Caki2 (cell line): ENCODE measurements at places on chromosomes 6 and 20. TPM values are rescaled to one million over a fixed set of nuclear protein-coding genes. Genes with fewer than 3 reads are reported as not detected.

- no peak for DNase-seq
Measured at GRCh38 chr20:50932016-50932485, 814 bp upstream of the ADNP start.

GRCh38 chr6:163828038-163828795, 413.7 kb downstream of the QKI start:
- no peak for DNase-seq

DNA sequence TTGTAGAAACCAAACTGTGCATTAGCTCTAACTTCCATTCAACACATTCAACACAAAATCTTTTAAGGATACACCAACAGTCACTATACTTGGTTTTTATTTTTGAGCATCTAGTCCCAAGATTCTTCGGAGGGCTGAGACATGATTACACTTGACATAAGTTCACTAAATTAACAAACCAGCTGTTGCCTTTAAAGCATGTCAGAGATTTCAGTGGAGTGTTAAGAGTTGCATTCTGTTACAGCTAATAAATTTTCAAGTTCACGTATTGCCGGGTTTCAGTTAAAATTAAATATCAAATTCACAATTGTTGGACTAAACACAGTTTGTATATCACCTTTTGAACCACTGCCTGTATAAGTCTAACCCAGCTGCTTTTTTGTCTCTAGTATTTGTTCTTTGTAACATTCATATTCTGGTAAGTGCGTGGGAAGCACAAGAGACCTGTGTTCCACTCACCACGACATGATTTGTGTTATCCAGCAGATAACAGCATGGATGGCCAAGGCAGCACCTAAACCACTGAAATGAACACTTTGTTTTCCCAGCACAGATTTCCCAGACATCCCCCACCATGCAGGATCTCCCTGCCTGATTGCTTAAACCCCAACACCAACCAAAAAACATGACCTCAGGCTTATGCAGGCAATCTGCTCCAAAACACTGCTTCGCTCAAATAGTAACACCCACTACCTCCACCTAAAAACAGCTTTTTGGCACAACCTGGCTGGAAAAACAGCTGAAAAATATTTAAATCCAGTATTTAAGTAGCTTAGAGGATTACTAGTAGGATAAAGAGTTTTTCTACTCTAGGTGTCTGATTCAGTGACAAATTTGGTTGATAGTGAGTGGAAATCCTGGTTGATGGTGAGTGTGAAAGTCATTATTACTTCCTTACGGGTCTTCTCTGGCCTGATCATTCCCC, 286.5 kb upstream of the NT5E start:
- DNase-seq: no peak

DNA sequence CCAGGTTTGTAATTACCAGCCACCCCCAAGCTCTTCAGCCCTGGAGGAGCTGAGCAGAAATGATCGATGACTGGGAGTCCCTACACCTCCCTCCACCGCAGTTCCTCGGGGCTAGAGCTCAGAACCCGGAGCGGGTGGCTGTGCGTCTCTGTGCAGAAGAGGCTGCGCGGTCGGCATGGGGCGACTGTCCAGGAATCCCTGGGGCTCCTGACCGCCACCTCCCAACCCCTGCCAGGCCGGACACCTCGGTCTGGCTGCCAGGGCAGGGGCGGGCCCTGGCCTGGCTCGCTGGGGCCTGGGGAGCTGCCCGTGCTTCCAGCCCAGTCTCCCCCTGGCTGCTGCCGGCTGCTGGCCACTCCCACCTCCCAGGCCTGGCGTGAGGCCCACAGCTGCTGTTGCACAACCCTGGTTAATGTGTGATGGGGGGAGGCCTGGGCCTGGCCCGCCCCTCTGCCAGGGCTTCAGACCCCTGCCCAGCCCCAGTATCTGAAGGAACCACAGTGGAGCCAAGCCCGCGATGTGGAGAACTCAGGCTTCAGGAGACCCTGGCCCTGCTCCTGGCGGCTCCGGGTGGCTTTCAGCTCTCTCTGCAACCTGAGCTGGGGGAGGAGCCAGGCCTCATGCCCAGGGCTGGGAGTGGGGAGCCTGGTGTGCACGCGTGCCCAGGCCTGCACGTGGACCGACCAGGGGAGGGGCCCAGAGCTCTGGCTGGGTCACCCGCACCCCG, 1.2 kb downstream of the SLC2A4RG start:
- peak; percentile 96 for DNase-seq

DNA sequence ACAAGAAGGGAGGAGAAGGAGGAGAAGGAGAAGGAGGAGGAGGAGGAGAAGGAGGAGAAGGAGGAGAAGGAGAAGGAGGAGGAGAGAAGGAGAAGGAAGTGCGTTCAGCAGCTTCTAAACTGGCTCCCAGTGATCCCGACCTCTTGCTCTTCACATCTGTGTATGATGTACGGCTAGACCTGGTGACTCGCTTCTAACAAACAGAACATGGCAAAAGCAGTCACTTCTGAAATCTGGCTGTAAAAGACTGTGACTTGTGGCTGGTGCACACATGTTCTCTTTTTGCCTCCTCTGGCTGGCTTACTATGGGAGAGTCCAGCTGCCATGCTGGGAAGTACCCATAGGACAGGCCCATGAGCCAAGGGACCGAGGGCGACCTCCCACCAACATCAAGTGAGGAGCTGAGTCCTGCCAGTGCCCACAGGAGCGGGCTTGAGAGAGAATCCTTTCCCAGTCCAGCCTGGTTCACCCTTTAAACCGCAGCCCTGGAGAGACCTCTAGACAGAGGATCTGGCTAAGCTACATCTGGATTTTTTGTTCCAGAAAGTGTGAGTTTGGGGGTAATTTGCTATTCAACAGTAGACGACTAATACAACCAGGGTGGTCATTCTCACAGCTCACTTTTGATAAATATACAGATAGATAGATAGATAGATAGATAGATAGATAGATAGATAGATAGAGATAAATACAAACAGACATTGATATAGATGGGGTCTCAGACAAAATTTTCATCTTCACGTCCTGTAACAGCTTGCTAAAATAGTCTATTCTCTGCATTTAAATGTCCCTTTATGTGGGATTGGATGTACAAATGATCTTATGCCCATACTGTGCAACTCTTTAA, 42.3 kb downstream of the RPP40 start:
- no peak for DNase-seq

- DNase-seq: no peak
Measured at GRCh38 chr20:6473197-6473596, 294.3 kb upstream of the BMP2 start.

DNA sequence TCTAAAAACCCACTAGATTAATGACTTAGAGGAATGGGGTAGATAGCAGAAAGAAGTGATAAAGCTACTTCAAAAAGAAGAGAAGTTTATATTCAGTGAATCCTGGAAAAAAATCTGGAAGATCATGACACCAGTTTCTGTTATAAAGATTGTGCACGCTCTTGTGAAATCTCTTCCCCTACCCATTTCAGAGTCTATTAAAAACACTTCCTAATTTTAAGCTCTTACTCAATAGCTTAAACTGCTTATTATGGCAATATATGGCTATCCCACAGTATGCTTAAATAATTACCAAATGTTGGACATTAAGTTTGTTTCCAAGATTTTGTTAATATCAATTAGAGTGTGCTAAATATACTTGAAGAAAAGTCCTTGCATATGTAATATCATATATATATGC, 585.3 kb upstream of the MAN1A1 start:
- no peak for DNase-seq

Gene POLR1C
- total RNA-seq: 49.0 and 53.9 TPM in 2 replicates

Gene PRR3
- total RNA-seq: 12.7 TPM in 1 of 2 replicates, not detected in the other
